ENCODE measurements at places on chromosomes 4 and X.

- DNase-seq = no peak
Observed at GRCh38 chr4:56231410-56231809, 155.9 kb downstream of the AASDH start.

DNA sequence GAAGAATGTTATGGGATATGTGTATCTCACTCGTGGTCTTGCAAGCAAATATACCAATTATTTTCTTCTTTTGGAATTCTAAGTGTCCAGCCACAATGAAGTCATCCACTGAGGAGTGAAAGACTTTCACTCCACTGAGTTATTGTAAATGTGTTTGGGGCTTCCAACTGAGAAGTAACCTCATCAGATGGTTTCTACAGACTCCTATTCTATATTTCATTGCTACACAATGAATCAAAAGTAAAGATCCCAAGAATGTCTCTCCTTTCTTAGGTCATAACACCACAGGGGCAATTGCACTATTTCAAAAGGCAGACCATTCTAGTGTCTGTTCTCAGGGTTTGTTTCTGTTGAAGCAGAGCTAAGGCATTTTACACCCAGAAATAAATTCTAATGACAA lies 12.3 kb upstream of the VCX2 start:
- DNase-seq = no peak

- no peak for DNase-seq
Observed at GRCh38 chrX:903116-903515, 272.5 kb downstream of the SHOX start.

- DNase-seq = no peak
Observed at GRCh38 chr4:81307991-81308390, 93.0 kb upstream of the PRKG2 start.

GRCh38 chrX:57822818-57823217 lies 87.4 kb downstream of the ZXDA start:
- DNase-seq = no peak

GRCh38 chrX:140580478-140580877 lies 75.6 kb upstream of the SOX3 start:
- DNase-seq = no peak

GRCh38 chr4:107740950-107741701 lies 21.1 kb upstream of the PAPSS1 start:
- peak; percentile 7 for DNase-seq

- no peak for DNase-seq
Observed at GRCh38 chrX:122945328-122945727, 238.8 kb upstream of the GRIA3 start.

- DNase-seq = no peak
Observed at GRCh38 chr4:91280551-91281290, 1023.0 kb upstream of the GRID2 start.

DNA sequence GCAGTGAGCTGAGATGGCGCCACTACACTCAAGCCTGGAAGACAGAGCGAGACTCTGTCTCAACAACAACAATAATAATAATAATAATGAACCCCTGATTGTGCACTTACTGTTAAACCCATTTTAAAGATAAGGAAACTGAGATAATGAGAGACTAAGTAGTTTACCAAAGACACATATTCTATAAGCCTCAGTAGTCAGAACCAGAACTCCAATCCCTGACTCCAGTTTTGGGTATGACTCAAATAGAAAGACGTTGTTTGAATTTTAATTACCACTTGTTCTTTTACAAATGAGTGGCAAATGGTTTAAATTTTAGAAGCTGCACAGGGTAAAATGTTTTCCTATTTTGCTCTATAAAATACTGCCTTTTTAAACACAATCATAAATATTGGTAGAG lies 37.4 kb downstream of the ACSL4 start:
- DNase-seq = no peak

GRCh38 chr4:44146516-44146915 lies 302.1 kb downstream of the KCTD8 start:
- DNase-seq = no peak

GRCh38 chrX:142637206-142637605 lies 388.5 kb upstream of the SPANXN4 start:
- DNase-seq = peak; percentile 4

DNA sequence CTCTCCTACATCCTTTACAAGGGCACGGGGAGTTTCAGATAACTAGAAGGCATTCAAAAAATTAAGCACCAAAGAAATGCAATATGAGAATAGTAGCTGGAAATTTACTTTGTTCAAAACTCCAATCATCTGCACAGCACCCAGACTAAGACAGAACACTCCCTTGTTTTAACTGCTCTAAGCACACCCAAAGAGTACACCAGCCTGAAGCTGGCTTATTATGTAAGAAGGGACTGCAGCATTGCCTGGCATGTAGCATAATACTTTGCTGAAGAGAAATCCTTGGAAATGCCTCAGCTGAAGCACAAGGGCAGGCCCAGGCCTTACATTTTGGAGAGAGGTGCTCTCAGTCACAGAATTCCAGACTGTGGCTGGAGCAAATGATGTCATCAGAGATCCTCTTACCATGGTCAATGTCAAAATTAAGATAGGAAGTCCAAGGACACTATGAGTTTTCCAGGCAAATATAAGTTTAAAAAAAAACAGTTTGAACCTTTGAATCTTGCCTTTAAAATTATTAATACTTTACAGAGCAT lies 14.8 kb downstream of the ARHGEF6 start:
- no peak for DNase-seq

- no peak for DNase-seq
Observed at GRCh38 chrX:7117587-7117986, 29.9 kb upstream of the STS start.

GRCh38 chr4:81870275-81870674 lies 398.6 kb upstream of the RASGEF1B start:
- DNase-seq = no peak

DNA sequence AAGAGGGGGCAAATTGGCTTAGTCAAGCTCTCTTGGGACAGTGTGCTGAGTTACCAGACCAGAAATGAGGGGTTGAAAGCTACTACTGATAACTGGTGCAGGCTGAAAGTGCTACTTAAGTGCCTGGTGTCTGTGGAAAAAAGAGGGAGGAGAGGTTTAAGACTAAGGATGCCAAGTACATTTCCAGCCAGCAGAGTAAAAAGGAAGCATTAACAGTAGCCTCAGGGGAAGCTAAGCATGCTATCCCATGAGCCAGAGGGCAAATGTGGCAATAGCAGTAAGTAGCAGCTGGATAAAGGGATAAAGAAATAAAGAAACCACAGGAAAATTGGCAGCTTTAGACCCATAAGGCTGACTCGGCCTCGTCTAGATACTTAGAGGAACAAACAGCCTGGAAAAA lies 196.3 kb upstream of the MAB21L2 start:
- DNase-seq = no peak

DNA sequence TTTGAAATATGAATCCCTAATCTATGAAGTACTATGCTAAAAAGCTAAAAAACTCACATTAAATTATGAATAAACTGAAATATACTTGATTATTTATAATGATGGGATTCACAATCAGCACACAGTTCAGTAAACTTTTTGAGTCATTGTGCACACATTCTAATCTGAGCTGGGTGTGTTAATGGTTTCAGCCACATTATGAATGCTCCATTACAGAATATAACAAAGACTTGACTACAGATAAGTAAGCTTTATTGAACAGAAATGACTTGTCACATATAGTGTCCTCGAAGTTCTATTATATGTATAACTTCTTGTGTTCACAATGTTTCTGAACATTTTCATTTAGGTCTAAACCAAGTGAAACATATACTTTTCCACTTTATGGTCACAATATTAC lies 1649.9 kb upstream of the IGFBP7 start:
- no peak for DNase-seq

DNA sequence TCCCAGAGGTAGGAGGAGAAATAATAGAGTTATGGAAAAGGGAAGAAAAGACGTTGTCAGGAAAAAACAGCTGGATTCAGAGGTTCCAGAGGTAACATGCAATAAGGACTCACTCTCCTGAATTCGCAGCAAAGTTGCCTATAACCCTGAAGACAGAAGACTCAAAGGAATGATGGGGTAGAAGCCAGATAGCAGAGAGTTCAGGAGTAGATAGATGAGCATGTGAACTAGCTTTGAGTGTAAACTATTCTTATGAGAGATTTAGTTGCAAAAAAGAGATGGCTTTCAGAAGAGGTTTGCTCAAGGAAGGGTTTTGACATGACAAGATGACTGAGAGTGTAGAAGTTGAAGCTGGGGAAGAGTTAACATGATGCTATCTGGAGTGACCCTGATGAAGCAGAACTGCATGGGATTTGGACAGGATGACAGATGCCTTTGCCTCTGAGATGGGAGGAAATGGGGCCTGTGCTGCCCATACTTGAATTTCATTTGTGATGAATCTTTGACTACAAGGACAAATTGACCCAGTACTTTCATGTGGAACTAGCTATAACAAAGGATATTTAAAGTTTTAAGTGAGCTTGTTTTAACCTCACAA lies 73.9 kb downstream of the AMELX start:
- DNase-seq = no peak

DNA sequence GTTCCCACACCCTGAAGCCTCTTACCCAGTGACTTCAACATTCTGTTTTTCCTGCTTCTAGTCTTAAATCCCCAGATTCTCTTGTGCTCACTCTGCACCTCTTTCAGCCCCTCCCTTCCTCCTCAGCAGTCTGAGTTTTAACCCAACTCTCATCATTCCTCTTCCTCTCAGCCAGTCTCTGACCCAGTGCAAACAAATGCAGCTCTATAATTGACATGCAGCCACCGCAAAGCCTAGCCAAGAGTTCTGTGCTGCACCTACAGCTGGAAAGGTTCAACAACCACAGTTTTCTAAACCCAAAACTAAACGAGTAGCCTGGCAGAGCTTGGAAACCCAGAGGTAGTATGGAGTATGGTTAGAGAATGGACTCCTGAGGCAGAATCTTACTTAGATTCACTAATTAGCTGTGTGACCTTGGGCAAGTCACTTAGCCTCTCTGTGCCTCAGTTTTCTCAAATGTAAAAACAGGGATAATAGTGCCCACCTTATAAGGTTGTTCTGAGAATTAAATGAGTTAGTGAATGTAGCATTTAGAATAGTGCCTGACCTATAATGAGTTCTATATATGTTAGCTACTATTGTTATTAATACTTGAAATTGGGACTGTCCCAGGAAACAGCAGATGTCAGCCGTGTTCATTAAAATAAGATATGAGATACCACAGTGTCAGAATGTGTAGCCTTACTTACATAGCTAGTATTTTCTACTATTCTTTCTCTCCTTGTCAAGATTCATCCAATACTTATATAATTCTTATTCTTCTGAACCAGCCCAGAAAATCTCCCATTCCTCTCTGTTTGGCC lies 3.5 kb downstream of the TMEM154 start:
- no peak for DNase-seq

DNA sequence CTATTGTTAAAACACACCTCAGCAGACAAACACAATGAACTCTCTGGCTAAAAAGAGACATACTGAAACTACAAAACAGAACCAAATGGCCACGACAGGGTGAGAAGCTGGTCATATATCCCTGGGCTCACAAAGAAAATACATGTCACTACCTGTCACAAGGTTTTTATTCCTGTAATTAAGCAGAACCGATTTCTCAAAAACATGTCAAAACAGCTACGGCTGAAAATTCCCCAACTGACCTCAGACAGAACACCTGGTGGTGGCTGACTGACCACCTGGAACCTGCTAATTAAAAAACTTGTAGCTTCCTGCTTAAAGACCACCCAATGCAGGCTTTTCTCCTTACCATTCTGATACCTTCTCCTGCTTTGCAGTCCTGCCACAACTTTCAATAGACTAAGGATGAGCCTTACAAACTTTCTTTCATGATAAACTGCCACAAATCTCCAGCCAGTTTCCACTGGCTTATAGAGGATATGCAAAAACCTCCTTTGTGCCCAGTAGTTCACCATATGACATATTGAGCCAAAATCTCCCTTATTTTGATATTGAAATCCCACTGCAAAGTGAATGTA lies 571.9 kb downstream of the SPOCK3 start:
- DNase-seq = no peak

GRCh38 chrX:84737471-84737871 lies 235.2 kb upstream of the HDX start:
- no peak for DNase-seq

DNA sequence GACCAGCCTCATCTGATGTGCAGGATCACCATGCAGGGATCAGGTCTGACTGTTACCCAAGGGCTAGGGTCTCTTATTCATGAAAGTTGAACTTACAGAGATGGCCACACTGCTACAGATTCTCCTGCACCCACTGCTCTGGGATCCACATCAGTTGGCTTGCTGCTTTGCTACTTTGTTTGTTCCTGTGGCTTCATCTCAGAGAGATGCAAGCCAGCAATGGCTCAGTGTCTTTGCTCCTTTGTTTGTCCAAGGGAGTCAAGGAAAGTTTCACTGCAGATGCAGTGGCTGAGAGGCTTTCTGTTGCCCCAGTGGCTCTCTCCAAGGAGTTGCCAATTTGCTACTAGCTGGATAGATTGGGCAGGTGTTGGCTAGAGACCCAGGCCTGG lies 70.3 kb upstream of the UGT2B7 start:
- DNase-seq = no peak

GRCh38 chr4:5928274-5928673 lies 35.4 kb upstream of the CRMP1 start:
- DNase-seq = no peak

- no peak for DNase-seq
Observed at GRCh38 chr4:39606747-39607146, 31.9 kb downstream of the SMIM14 start.

- DNase-seq = no peak
Observed at GRCh38 chrX:19704132-19704531, 183.3 kb downstream of the SH3KBP1 start.

DNA sequence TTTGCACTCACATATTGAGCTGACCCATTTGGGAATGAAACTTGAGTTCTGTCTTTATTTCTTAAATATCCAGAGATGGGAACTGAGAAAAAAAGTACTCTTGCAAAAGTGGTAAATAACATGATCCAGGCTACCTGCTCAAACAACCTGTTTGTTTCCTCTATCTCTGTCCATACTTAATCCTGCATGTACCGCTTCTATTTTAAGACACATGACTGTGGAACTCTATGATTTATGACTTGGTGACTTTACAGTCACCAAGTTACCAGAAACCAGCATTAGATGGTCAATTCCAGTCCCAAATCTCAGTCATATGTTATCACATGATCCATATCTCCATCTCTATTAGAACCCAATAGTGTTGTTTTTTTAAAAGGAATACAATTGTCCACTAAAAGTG lies 606.7 kb downstream of the EPHA5 start:
- DNase-seq = no peak

- DNase-seq = no peak
Observed at GRCh38 chrX:39915081-39915480, 182.7 kb downstream of the BCOR start.

DNA sequence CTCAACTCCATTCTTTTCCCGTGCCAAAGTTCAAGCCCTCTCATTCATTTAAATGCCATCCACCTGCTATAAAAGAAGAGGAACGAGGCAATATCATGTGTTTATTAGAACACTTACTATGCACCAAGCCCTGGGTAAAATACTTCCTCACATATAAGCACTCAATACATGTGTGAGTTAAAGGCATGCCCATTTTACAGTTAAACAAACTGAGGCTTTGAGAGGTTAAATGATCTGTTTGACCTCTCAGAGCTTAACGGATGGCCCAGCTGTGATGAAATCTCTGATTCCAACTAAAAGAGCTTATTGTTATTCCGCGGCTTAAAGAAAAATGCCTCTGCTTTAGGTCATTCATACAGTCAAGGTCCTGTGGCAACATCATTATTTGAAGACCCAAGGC lies 124.3 kb downstream of the HS6ST2 start:
- no peak for DNase-seq

- no peak for DNase-seq
Observed at GRCh38 chrX:133542476-133542875, 127.2 kb upstream of the GPC4 start.

All from G401 (cell line).